ENCODE measurements at places on chromosomes 7 and 10.

GRCh38 chr10:18233775-18234174 lies 93.6 kb downstream of the CACNB2 start:
- DNase-seq = no peak

DNA sequence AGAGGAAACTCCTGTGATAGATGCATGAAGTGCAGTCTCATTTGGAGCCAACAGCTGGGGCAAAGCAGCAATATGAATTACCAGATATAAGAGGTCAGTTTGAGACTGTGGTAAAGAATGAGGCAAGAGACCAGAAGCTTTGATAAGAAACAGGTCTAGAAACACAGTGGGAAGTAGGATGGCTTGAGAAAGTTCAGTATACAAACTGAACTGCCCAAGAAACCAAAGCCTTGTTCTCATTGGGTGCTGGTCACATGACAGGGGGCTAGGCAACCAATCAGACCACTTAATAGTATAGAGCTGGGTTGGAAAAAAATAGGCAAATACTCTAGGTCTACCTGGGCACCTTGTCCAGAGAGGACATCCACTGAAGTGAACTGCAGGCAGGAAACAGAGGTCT lies 46.2 kb upstream of the PLCE1 start:
- DNase-seq = peak; percentile 59

DNA sequence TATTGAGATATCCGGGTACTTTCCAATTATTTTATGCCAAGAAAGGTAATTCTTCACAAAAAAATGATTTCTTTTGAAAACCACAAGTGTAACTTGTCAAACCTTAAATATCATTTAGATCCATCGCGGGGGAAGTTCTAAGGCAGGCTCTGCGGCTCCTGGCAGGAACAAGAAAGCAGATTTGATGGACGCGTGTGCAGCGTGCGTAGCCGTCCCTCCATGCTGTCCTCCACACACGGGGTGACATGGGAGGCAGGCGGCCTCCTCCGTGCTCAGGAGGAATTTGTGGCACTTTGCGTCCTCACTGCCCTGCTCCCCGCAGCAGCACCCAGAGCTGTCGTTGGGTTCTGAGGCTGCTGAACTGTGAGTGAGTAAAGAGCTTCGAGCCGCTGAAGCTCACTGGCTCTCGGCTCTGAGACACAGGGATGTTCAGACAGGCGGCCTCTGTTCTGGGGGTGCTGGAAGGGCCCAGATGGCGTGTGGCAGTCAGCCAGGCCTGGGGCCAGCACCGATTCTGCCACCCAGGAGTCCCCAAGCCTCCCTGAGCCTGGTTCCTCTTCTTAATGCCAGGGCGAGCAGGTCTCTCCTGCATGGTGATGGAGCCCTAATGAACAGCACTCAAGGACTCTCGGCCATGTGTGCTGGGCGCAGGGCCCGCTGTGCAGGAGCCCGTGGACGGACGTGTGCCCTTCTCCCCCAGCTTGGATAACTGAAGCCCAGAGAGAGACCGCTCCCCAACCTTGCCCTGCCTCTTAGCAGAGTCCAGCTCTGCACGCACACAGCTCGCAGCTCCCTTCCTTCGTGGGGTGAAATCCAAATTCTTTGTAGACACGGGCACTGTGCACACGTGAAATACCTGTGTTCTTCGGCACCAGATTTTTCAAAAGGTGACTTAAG lies 185.4 kb upstream of the SHH start:
- no peak for DNase-seq

GRCh38 chr10:104077247-104077646 lies 8.4 kb downstream of the COL17A1 start:
- DNase-seq = no peak

DNA sequence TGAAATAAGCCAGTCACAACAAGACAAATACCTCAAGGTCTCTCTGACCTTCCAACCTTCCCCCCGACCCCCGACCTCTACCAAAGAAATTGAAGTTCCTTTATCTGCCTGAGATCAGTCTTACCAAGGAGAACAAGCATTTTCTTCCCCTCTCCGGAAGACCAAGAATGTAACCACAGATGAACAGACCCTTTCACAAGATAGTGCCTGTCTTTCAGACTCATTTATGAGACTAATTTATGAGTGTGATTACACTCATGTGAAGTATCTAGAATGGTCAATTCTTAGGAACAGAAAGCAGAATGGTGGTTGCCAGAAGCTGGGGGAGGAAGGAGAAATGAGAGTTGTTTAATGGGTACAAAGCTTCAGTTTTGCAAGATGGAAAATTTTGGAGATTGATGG lies 108.9 kb upstream of the MKLN1 start:
- DNase-seq = no peak

- DNase-seq = peak; percentile 9
Observed at GRCh38 chr7:108875139-108875538, 305.5 kb downstream of the DNAJB9 start.

DNA sequence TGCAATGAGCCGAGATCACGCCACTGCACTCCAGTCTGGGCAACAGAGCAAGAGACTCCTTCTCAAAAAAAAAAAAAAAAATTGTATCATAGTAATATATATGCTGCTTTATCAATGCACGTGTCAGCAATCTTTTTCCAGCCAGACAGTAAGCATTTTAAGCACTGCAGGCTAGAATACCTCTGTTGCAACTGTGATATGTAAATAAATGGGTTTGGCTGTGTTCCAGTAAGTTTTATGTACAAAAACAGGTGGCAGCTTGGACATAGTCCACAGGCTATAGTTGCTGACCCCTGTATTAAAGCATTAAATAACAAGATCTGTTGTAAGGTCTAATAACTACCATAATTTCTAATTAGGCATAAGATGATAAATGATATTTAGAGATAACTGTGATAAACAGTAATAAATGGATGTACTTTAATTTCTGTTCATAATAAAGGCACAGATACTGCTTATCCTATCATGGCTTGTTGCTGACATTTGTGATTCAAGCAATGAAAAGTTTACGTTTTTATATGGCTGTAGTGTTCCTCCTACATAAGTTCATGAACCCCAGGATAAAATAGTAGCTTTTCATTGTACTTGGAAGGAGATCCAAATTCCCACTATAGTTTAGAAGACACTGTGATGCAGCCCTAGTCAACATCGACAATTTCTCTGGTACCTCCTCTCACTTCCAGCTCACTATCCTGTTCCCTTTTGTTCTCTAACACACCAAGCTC lies 161.4 kb downstream of the ELMO1 start:
- DNase-seq = no peak

Measured in iris pigment epithelial cell (primary cell).